Activated T-helper 9 cell treated with anti-CD3 and anti-CD28 coated beads, Interleukin-2, amount 50 U/mL, for 16 hours (primary cell): ENCODE measurements at places on chromosomes 1 and 21.

- DNase-seq, result no peak
These were observed 1.2 kb downstream of the LAMC1 start for GRCh38 chr1:183024317-183025009.

DNA sequence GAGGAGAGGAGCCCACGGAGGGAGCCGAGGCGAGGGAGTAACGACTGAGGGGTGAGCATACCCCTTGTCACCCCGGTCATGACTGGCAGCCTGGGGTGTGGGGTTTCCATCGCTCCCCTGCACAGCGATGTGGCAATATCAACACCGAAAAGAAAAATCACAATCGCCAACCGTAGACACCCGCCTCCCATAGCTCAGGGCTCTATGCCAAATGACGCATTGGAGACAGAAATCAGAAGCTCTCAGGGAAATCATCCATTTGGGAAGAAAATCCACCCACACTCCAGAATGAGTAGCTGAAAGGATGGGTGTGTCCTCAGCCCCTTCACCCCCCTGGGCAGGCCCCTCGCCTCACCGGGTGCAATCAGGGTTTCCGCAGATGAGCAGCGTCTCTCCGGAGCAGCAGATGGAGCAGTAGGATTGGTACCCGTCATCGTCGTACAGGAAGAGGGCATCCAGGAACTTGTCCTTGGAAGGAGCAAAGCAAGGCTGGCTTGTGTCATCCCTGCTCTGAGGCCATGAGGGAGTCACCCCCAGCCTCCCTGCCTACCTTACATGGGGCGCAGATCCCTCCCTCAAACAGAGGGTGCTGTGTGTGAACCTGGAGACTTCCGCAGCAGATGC lies 2.5 kb downstream of the DNMT3L start:
- no peak for DNase-seq

- no peak for DNase-seq
These were observed 308.1 kb downstream of the GPATCH2 start for GRCh38 chr1:217322834-217323233.

DNA sequence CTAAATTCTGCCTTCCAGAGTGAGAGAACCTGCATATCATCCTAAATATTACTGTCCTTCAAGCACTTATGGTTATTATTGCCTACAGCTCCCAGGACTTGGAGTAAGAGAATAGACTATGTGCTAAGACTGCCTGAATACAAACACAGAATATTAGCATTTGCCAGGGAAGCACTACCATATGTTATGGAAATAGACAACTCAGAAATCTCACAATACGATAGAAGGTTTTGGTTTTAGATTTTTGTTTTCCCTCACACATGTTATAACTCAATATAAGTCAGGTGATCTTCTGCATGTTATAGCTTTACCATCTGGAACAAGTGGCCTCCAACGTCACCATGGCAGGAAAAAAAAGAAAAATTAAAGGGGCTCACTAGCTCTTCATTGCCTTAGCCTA lies 413.9 kb downstream of the LRRIQ3 start:
- DNase-seq, result no peak

DNA sequence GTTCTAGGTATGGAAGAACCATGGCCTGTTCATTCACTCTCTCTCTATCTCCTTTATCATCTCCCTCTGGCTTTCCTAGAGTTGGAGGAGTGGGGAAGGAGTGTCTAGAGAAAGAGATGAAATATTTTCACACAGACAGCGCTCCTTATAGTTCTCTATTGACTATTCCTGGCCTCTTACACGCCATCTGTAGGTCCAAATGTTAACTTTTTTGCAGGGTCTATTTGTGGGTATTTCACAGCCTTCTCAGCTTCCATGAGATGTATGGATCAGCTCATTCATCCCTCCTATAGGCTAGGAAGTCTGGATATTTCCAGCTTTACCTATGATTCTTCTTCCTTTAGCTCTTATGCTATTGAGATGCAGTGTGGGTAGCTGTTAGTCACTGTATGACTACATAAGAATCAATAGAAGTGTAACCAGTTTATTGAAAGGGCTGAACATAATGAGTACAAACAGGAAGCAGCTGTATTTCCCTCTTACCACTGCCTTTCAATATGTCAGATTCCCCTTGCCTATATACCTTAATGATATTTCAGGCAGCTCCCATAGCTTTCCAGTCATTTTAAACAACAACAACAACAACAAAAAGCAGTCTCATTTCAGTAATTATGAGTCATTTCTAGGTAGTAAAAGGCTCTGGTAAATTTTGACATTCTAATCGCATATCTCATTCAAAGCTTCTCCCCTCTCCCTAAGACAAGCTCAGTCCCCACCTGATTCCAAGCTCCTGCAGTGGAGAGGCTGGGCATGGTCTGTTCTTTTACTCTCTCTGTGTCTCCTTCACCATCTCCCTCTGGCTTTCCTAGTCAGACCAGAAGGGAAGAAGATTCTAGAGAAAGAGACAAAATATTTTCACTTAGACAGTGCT lies 149.5 kb downstream of the TTLL7 start:
- no peak for DNase-seq
